NCI-H1048 (cell line): ENCODE measurements at places on chromosomes 3 and 15.

DNA sequence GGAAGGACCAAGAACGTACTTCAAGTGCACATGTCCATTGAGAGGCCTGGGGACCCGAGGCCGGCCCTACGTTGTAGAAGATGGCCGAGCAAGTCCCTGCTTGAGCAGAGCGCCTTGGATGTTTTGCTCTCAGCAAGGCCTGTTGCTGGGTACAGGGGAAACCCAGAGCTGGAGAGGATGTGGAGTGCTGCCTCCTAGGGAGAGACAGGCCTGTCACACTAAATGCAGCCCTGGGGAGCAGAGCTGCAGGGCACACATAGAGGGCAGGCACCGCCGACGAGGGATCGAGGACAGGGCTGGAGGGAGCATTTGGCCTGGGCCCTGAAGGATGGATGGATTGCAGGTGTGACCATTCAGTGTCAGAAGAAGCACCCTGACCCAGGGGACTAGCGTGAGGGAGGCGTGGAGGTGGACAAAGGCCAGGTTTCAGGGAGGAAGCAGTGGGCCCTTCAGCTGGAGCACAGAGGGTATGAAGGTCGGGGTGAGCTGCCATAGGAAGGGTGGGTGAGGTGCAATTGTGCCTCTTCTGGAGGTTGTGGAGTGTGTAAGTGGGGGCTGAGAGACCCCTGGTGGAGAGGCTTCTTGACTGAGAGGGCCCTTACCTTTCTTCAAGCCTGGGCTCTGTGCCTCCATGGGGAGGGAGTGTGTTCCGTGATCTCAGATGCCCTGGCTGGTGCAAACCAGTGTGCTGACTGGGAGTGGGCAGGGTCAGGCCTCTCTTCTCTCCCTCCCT lies 142.4 kb downstream of the CHDH start:
- no peak for DNase-seq

- DNase-seq: no peak
Observed at GRCh38 chr15:77672135-77672534, 39.4 kb upstream of the LINGO1 start.

GRCh38 chr3:62669161-62669560 lies 206.1 kb downstream of the CADPS start:
- no peak for DNase-seq

DNA sequence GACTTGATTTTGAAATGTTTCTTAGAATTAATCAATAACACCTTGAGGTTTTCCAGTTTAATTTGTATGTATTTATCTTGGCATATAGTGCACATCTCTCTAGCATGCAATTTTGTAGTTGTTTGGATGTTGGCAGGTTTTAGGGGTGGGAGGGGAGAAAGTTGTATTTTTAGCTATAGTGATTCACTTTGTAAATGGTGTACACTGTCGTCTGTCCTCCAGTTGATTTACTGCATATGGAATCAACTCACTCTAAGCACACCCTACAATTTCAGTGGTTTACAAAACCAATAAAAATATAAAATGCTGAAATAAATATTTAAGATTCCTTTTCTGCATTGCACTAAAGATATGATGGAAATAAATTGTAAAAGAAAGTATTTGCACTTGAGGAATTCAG lies 199.1 kb downstream of the CDIN1 start:
- DNase-seq: no peak

DNA sequence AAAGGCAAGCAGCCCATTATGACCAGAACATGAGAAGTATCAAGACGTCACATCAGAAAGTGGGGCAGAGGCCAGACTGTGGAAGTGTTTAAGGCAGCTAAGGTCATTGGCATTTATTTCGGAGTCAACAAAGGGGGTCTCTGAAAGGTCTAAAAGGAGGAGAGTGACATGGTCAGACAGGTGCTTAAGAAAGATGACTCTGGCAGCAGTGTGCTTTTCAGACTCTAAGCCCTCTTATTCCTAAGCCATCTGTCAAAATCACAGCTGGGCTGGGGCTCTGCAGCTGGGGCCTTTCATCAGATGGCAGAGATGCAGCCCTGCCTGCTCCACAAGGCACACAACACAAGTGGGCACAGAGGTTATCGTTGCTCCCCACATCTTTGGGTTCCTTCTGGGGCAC lies 14.0 kb downstream of the FBXL22 start:
- no peak for DNase-seq

- DNase-seq: no peak
Observed at GRCh38 chr3:63967675-63968611, 55.4 kb downstream of the PSMD6 start.

DNA sequence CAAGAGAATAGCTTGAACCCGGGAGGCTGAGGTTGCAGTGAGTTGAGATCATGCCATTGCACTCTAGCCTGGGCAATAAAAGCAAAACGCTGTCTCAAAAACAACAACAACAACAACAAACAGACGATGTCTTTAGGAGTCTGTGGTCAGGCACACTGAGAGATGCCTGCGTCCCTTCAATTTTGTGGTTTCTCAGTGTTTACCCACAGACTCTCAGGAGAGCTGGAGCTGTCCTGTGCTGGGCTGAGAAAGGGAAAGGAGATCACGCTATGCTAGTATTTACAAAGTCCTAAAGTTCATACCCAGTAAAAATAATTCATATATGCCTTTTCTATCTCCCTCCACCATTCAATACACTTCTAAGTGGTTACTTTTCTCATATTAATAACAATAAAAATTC lies 6.3 kb downstream of the LAMP3 start:
- DNase-seq: no peak

- no peak for DNase-seq
Observed at GRCh38 chr3:159805411-159805772, 183.2 kb upstream of the IL12A start.
